ENCODE measurements at places on chromosomes 2 and 18. TPM values are rescaled to one million over a fixed set of nuclear protein-coding genes. Genes with fewer than 3 reads are reported as not detected.
A peak's percentile ranks its signal among the peaks of the same experiment; 100 is the strongest.

DNA sequence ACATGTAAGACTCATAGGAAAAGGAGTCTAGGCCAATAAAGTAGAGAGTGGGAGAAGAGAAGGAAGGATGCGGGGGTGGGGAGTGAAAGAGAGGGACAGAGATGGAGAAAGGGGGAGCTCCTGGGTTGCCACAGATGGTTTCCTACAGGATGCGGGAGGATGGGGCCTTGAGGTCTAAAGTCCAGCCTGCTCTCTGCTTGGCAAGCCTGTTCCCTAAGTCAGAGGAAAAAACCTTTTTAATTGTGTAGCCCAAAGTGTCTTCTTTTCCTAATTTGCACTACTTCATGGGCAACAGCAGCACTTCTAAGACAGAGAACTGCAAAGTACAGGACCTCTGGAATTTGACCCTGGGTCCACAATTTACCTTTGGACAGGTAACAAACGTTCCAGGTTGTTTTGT, 1.4 kb upstream of the FAM110C start:
- no peak for DNase-seq

- DNase-seq = no peak
Observed at GRCh38 chr2:10475811-10476660, 27.9 kb upstream of the ODC1 start.

- no peak for DNase-seq
Observed at GRCh38 chr18:12751891-12752290, 49.0 kb downstream of the PSMG2 start.

- DNase-seq = peak; percentile 46
Observed at GRCh38 chr2:180747728-180748127, 232.7 kb upstream of the UBE2E3 start.

DNA sequence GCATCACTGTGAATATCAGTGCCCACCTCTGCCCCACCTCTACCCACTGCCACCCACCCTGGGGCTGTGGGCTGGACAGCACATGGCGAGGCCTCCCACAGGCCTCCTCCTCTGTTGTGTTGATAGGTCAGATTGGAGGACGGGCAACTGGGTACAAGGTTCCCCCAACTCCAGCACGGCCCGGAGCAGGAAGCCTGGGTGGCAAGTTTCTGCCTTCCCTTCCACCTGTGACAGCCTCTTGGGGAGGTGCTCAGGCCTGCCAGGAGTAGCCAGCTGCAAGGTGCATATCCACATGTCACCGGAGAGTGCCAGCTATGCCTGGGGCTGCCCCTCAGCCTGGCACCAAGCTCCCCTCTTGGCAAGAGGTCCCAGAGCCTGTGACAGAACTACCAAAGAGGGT, 6.9 kb upstream of the ECEL1 start:
- DNase-seq = no peak

DNA sequence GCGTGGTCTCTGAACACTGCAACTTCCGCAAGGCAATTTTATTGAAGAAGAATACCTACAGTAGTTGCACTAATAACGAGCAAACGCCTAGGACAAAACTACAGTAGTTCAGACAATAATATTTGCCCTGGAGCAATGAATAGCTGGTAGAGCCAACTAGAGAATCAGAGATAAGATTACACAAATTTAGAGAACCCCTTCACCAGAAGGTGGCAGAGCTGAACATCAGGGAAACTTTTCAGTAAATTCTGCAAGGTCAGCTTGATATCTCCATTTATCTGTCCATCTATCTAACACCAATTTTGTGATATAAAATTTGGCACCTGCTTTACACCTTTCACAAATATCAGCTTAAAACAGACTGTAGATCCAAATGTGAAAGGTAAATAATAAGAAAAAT, 43.8 kb downstream of the CDH19 start:
- no peak for DNase-seq

- no peak for DNase-seq
Observed at GRCh38 chr18:2410688-2411087, 160.6 kb downstream of the METTL4 start.

DNA sequence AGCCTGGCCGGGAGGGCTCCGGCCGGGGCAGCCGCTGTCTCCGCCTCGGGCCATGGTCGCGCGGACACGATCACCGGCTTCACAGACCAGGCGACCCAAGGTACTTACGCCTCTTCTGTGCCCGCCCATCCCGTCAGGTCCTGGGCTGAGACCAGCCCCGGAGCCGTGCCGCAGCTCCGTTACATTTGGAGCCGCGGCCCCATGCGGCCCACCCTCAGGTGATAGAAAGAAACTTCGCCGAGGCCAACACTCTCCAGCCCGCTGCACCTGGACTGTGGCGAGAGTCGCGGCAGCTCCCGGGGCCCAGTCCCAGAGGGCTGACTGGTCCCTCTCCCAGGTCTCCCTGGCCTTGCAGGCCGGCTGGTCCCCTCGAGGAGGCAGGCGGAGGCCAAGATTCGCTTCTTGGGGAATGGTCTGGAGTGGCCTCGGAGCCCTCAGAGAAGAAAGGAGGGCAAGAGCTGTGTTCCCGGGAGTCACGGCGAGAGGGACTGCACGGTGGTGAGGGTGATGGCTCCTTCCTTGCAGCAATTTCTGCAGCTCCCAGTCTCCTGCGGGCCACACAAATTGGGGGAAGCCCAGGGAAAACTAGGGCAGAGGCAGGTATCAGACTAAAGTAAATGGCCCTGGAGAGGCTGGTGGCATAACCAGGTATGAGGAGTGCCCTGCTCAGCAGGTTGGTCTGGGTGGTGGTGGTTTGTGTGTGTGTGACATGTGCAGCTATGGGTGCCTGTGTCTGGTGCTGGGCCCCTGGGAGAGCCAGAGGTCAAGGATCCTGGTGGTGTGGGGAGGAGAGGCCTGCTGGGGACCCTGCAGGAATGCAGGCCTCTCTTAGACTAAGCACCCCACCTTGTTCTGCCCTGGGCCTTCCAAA, 822 bp downstream of the GDF7 start:
- DNase-seq = no peak

The SEMA4F gene
- 13.8 TPM for total RNA-seq

The REG3G gene
- total RNA-seq = not detected

The STAM2 gene
- total RNA-seq = 18.7 TPM

Data from epithelial cell of proximal tubule (primary cell).